Activated T-cell treated with anti-CD3 and anti-CD28 coated beads, Interleukin-2, amount 50 U/mL, for 4 hours (primary cell): ENCODE measurements at places on chromosomes 3 and 15. TPM values are rescaled to one million over a fixed set of nuclear protein-coding genes. Genes with fewer than 3 reads are reported as not detected.

GRCh38 chr15:33168444-33168843, 26.1 kb downstream of the FMN1 start:
- DNase-seq: no peak

DNA sequence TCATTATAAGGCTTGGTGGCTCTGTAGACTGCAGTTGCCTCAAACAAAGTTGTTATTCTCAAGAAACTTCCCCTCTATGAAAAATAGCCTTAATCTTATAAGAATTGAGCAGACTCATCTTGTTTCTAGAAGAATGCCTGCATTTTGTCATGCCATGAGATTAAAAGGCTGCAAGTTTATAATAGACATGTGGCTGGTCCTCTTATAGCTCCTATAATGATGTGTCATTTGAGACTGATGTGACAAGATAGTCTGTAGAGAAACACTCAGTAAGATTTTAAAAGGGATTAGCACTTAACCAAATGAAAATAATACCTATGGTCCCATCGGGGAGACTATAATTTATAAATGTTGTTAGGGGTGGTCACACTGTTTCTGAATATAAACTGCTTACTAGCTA, 312.5 kb downstream of the OXSM start:
- no peak for DNase-seq

DNA sequence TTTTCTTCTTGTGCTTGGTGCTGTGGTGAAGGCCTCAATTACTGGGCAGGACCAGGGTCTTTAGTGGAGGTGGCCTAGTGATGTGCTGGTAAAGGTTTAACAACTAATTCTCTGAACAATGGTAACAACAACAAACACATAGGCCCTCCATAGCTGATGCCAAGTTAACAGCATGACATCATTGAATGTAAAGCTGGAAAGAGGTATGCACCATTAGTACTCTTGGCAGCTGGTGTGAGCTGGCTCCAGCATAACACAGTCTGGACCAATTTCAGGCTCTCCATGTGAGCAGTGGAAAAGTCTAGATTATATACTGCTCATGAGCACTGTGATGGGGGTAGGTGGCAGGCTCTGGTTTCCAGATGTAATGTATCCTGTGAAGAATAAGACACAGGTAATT, 61.8 kb downstream of the SLC7A14 start:
- no peak for DNase-seq

DNA sequence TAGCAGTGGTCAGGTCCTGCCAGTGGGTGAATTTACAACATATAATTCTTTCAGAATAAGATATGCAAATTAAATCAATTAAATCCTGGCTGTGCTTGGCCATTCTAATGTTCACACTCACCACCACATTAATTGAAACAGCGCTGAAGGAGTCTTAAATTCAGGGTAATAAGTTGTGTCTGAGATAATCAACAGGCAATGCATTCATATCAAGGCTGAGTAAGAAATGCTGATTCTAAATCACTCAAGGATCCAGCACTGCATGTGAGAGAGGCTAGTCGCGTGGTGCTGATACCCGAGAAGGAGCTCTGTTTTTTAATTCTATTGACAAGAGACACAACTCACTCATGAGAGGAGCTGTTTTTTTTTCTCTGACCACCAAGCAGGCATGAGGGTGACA, 588.8 kb upstream of the ADAMTS9 start:
- DNase-seq: no peak

GRCh38 chr3:161117646-161118045, 12.5 kb upstream of the B3GALNT1 start:
- DNase-seq: no peak

FANCD2OS gene
- total RNA-seq: not detected

WDR93 gene
- not detected for total RNA-seq

MELTF gene
- total RNA-seq: 0.79 TPM

PSTPIP1 gene
- total RNA-seq: 92.1 TPM

PIERCE2 gene
- 0.76 TPM for total RNA-seq
